ENCODE measurements at places on chromosomes 11 and 22.
A peak's percentile ranks its signal among the peaks of the same experiment; 100 is the strongest.

DNA sequence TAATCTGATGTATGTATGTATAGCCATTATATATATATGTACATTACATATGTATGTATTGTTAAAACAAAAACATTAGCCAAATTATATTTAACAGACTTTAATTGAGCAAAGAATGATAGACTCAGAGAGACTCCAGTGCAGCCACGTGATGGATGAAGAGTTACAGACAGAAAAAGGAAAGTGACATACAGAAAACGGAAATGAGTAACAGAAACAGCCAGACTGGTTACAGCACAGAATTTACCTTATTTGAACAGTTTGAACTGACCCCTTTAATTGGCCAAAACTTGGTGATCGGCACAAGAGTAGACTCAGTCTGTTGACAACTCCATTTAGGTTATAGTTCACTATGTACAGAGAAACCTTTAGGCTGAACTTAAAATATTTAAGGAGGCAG is 35.0 kb downstream of the CHORDC1 start:
- no peak for DNase-seq

- DNase-seq = peak; percentile 27
These were observed at the start of gene UBE2L6 for GRCh38 chr11:57567515-57568329. TSS of gene UBE2L6 (minus strand) at chr11:57567672. CDS start at chr11:57567611, 61 bp downstream.

DNA sequence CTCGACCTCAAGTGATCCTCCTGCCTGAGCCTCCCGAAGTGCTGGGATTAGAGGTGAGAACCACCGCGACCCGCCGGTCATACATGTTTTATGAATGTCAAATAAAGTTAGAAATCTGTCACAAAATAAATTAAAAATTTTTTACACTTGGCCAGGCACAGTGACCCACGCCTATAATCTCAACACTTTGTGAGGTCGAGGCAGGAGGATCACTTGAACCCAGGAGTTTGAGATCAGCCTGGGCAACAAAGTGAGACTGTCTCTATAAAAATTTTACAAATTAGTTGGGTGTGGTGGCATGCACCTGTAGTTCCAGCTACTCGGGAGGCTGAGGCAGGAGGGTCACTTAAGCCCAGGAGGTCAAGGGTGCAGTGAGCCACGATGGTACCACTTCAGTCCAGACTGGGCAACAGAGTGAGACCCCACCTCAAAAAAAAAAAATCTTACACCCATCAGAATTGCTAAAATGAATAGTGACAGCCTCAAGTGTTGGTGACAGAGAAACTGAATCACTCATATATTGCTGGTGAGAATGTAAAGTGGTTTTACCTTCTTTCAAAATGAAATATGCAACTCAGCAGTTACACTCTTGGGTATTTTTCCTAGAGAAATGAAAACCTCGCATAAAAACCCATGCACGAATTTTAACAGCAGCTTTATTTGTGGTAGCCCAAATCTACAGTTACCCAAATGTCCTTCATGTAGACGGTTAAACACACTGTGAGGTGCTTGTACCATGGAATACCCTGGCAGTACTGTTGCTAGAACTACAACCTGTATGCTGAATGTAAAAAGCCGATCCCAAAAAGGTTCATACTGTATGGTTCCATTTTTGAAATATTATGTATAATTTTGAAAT is 55.4 kb downstream of the MED15 start:
- no peak for DNase-seq

GRCh38 chr11:116740741-116741140 is 32.0 kb downstream of the BUD13 start:
- no peak for DNase-seq

- no peak for DNase-seq
These were observed 20.1 kb upstream of the PEX26 start for GRCh38 chr22:18057568-18058209.

DNA sequence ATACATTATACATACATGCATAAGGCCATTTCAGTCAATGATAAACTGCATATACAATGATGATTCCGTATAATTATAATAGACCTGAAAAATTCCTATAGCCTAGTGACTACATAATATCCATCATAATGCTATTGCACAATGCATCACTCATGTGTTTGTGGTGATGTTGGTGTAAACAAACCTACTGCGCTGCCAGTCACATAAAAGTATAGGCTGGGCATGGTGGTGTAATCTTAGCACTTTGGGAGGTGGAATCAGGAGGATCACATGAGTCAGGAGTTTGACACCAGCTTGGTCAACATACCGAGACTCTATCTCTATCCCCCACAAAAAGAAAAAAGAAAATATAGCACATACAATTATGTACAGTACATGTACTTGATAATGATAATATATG is 163.7 kb upstream of the DDI1 start:
- no peak for DNase-seq

GRCh38 chr22:50257451-50258360 is 3.8 kb downstream of the MAPK12 start:
- DNase-seq = no peak

GRCh38 chr22:33920197-33920540 is at the start of gene LARGE1:
TSS of gene LARGE1 (minus strand) at chr22:33920476.
- no peak for DNase-seq

DNA sequence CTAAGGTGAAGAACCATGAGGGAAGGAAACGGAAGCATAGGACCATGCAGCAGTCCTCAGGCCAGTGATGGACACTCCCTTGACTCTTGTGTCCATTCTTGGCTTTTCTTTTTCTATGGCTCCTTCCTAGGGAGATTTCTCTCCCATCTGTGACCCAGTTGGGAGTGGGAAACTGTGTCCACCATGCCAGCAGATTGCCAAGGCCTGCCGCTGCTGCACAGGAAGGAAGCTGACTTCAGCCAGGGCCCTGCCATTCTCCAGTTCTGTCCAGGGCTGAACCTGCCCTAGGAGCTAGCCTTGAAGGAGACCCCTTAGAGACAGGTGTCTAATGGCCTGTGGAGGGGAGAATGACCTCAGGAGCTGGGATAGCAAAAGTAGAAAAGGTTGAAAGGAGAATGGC is 17.4 kb downstream of the SSH3 start:
- DNase-seq = no peak

DNA sequence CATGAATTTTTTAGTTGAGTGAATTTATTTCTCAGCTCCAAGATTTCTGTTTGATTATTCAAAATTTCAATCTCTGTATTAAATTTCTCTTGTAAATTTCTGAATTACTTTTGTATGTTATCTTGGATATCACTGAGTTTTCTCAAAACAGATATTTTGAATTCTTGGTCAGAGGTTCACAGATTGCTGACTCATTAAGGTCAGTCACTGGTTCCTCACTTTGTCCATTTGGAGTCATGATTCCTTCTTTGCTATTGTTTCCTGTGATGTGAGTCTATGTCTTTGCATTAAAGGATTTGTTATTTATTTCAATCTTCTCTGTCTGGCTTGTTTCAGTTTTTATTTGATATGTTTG is 10.2 kb upstream of the IL17RA start:
- DNase-seq = no peak

DNA sequence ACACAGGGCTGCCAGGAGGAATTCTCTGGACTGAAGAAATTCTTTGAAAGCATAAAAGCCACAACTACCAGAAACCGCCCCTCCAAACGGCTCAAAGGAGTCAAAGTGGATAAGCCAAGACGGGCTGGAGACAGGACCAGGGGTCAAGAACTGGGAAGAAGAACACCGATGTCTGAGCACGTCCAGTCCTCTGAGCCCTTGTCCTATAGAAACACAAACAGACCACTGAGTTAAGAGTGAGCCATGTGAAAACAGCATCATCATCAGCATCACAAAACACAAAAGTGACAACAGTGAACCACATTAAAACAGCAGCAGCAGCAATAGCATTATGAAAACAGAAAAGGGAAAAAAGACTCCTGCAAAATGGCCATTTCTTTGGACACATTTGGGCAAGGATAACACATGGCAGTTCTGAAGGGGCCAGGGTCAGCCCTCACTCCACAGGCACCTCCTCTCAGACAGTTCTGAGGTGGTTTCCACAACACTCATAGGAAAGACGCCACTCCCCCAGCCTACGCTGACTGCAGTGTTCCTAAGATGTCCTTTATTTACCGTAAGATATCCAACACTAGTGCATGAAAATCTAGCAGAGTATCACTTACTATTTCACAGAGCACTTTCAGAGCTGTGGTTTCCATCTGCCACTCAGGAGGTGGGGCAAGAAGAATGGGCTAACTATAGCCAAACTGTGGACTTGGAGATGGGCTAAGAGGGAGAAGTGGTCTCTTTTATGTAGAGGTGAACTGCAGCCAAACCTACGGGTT is 28.6 kb upstream of the YPEL1 start:
- no peak for DNase-seq

- DNase-seq = no peak
These were observed 18.9 kb upstream of the CABP2 start for GRCh38 chr11:67542169-67542568.

GRCh38 chr11:122177238-122177637 is 61.2 kb upstream of the BLID start:
- DNase-seq = no peak

DNA sequence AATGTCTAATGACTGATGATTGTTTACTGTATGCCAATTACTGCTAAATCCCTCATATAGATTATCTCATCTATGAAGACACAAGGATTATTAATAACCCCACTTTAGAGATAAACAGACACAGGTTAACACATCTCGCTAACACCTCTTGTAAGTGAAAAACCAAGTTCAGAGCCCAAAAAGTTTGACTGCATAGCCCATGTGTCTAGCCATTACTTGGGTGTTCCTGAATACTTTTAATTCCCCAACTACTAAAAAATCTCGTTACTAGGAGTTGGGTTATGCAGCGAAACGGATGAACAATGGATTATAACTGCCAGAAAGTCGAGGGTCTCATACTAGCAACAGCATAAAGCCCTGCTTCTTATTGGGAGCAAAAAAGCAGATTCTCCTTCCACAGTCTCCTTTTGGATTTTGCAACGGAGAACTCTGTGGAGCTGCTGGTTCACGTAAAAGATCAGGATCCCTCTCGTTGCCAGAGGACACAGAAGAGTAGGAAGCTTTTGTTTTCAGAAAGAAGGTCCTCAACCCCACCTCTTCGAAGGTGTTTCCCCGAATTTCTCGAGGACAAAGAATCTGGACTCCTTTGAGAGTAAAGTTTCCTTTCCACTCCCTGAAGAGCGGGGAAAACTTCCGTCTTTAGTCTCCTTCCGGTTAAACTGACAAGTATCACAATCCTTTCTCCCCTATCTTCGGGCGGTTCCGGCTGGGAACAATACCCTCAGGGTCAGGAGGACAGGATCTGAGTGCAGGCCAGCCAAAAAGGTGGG is 979 bp downstream of the ZBED5 start:
- no peak for DNase-seq

GRCh38 chr11:8375460-8375859 is 111.8 kb upstream of the LMO1 start:
- DNase-seq = no peak

DNA sequence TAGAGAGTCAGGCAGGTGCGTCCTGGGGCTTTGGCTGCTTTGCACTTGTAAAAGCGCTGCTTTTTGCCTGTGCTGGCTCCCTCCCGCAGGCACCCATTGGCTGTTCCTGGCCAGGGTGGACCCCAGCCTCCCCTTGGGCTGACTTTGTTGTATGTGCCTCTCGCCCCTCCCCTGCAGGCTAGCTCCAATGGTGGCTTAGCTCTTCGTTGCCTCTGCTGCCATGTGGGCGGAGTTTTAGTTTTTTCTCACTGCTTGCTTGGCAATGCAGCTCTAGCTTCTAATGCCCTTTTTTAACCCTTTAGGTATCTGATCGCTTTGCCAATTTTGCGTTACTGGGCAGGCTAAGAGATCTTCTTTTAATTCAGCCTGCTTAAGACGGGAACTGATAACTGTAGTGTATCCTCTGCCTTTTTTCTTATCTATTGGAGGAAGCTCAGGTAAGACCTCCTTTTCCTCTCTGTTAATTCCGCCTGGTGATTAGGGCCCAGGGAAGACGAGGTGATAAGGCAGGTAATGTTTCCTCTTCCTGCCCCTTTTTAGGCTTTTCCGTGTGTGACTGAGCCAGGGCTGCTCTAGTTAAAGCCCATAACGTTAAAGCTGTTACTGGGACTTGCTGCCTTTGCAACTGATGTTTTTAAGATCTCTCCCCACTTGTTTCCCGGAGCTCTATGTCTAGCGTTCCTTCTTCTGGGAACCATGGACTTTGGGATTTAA is 11.7 kb upstream of the GLYATL1 start:
- no peak for DNase-seq

- no peak for DNase-seq
These were observed 81.8 kb downstream of the ETS1 start for GRCh38 chr11:128505449-128506065.

GRCh38 chr11:47715082-47715669 is at the start of gene AGBL2:
TSS of gene AGBL2 (minus strand) at chr11:47715369. CDS start at chr11:47714650, 719 bp downstream.
- DNase-seq = peak; percentile 64

DNA sequence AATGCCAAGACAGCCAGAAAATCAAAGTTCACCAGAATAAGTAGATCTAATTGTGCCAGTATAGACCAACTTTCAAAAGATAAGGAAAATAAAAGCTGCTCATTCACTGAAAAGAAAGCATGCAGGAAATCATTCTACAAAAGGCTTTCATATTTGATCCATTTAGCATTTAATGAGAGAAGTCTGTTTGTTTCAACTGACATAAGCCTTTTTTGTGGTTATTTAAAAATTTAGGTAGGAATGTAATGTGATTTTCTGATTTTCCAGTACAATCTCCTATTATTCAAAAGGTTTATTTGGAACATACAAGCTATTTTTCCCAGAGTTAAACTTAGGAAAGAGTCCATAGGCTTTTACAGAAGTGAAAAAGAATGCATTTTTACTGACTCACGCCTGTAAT is 92.7 kb downstream of the SBF2 start:
- DNase-seq = no peak

GRCh38 chr11:110711776-110712658 is at the start of gene ARHGAP20:
TSS of gene ARHGAP20 (minus strand) at chr11:110712437. CDS start at chr11:110712231, 206 bp downstream.
- no peak for DNase-seq

DNA sequence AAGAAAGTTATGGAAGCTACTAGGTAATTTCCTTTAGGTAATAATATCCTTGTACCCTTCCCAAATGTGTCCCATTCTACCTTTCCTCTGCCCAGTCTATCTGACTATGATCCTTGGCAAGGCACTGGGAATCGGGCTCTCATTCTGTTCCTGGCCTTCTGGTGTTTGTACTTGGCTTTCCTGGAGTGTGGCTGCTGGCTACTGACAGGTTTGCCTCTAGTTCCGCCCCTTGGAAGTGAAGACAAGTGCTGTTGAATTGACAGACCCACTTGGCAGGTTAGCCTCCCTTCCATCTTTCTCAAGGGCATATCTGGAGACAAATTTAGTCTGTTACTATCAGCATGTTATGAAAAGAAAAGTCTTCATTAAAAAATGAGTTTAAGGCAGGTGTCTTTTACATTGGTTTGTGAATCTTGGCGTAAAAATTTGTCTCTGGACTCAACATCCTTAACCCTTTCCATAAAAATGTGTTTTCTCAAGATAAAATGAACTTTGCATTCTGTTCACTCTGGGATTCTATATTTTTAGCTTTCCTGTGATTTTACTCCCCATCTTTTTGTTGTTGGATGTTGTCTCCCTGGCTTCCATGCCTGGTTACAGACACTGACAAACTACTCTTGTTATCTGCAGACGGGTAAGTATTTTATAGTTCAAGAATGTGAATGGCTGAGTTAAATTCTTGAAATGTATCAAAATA is 287.4 kb upstream of the PDGFD start:
- no peak for DNase-seq

Data from stimulated activated CD8-positive, alpha-beta memory T cell treated with anti-CD3 and anti-CD28 coated beads, Interleukin-7, amount 100 ng/mL, for 1 hour (primary cell).